ENCODE measurements at places on chromosomes 3 and 15. TPM values are rescaled to one million over a fixed set of nuclear protein-coding genes. Genes with fewer than 3 reads are reported as not detected.
A peak's percentile ranks its signal among the peaks of the same experiment; 100 is the strongest.

DNA sequence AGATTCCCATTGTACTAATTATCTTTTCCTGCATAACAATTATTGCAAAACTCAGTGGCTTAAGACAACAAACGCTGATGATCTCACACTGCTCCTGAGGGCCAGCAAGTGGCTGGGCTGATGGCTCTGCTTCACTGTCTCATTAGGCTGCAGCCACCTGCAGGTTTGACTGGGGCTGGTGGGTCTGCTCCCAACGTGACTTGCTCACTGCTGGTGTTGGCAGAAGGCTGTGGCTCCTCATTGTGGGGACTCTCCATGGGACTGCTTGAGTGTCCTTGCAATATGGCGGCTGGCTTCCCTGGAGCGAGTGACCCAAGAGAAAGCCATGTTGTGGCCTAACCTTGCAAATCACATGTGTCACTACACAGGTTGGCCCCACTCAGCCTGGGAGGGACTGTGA is 71.1 kb downstream of the PLXNA1 start:
- no peak overlapping the region for H3K27ac ChIP-seq
- H3K4me1 ChIP-seq, result no peaks in the 10 kb centered on the region
- H3K36me3 ChIP-seq, result no peaks in the 10 kb centered on the region
- DNase-seq, result no peak

DNA sequence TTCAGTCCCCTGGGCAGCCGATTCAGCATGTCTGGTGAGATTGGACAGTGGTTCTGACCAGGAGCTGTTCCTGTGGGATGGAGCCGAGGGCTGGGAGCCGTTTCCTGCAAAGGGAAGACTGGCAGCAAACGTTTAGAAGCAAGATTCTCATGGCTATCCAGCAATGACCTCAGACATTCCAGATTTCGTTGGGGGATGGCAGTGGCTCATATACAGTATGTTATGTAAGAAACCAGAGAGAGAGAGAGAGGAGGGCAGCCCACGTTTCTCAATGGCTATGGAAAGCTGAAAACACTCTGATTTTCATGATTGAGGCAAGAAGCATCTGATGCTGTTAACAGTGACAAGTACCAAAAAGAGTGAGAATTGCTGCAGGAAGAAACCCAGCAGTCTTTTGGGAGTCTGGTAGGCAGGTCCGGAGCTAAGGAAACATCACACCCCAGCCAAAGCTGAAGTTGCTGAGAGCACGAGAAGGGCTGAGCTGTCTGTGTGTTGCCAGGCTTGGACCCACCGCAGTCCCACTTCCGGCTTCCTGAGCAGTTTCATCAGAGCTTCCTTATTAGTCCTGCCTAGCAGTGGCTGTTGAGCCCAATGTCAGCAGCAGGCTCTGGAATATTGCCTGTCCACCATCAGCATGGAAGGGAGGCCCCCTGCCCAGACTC is 25.6 kb upstream of the VPS8 start:
- no peak overlapping the region for H3K4me3 ChIP-seq
- H3K36me3 ChIP-seq, result no peaks in the 10 kb centered on the region
- H3K27ac ChIP-seq, result no peak overlapping the region

- H3K4me1 ChIP-seq, result no peaks in the 10 kb centered on the region
- no peaks in the 10 kb centered on the region for H3K27me3 ChIP-seq
- H3K36me3 ChIP-seq, result no peaks in the 10 kb centered on the region
- H3K27ac ChIP-seq, result no peak overlapping the region
- H3K4me3 ChIP-seq, result no peak overlapping the region
These were observed 575.6 kb downstream of the GRM7 start for GRCh38 chr3:7436542-7436941.

- no peak for DNase-seq
- H3K4me3 ChIP-seq, result peak overlapping the region; percentile 86
- H3K36me3 ChIP-seq, result peaks cover 10% of the 10 kb centered on the region
- peaks cover 2% of the 10 kb centered on the region for H3K27me3 ChIP-seq
- peak overlapping the region; percentile 39 for H3K27ac ChIP-seq
These were observed 1.1 kb upstream of the NPHP3 start for GRCh38 chr3:132723024-132723950.

DNA sequence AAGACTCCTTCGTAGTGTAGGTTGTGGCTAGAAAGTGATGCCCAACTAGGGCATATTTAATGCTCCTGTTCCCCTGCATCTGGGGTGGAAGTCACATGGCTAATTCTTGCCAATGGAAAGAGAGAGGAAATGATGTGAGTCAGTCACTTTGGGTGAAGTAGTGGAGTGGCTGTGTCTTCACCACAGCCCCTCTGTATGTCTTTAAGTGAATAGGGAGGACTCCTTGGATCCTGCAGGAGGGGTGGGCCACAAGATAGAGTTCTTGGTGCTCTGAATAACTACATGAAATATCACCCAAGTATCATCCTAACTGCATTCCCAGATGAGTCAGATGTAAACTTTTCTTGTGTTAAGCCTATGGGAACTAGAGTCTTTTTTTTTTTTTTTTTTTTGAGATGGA is 17.8 kb upstream of the MB21D2 start:
- no peak for DNase-seq
- no peaks in the 10 kb centered on the region for H3K36me3 ChIP-seq
- peaks cover 11% of the 10 kb centered on the region for H3K4me1 ChIP-seq
- peaks cover 2% of the 10 kb centered on the region for H3K27me3 ChIP-seq
- no peak overlapping the region for H3K27ac ChIP-seq

DNA sequence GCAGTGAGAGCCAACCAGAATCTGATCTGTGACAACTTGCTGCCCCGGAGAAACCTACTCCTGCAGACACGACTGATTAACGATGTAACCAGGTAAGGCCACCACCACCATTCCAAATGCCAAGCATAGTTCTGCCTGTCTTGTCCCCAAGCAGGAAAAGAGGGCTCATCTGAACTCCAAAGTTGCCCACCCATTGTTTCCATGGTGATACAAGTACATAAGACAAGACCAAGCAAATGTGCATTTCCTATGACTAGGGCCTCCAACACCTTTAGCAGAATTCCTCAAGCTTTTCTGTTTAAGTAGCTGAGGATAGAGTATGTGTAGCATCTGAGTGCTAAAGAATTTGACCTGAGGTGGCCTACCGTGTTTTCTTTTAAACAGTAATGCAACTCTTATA is 290.7 kb downstream of the RYR3 start:
- no peaks in the 10 kb centered on the region for H3K4me1 ChIP-seq
- no peaks in the 10 kb centered on the region for H3K36me3 ChIP-seq
- DNase-seq, result no peak
- H3K27ac ChIP-seq, result no peak overlapping the region
- no peak overlapping the region for H3K4me3 ChIP-seq
- H3K27me3 ChIP-seq, result no peaks in the 10 kb centered on the region

DNA sequence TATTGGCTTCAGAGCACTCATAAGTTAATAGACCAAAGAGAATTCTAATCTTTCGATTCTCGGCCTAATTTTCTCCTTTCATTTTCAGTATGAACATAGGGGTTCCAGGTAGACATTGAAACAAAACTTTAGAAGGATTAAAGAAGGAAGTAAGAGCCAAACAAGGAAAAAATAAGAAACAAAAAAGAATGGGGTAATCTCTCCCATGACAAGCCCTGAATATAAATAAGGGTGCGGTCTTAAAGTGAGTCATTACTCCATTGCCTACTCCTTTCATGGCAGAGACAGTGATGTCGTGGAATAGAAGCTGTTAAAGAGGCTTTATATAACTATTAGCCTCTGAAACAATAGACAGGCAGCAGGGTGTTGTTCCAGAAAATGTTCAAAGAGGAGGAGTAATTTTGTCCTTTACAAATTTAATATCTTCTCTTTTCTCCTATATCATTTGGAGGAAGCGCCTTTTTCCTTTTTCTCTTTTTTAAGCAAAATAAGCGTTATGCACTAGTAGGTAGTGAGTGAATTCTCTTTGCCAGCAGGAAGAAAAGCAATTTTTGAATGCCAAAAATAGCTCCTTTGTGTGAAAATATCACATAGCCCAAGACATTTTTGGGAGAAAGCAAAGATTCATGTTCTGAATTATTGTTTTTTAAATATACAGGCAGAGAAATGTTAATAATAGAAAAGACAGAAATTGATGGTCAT is 607.9 kb upstream of the KCNMB2 start:
- no peak overlapping the region for H3K27ac ChIP-seq
- H3K4me3 ChIP-seq, result no peak overlapping the region
- H3K36me3 ChIP-seq, result no peaks in the 10 kb centered on the region
- H3K27me3 ChIP-seq, result no peaks in the 10 kb centered on the region
- H3K4me1 ChIP-seq, result no peaks in the 10 kb centered on the region

DNA sequence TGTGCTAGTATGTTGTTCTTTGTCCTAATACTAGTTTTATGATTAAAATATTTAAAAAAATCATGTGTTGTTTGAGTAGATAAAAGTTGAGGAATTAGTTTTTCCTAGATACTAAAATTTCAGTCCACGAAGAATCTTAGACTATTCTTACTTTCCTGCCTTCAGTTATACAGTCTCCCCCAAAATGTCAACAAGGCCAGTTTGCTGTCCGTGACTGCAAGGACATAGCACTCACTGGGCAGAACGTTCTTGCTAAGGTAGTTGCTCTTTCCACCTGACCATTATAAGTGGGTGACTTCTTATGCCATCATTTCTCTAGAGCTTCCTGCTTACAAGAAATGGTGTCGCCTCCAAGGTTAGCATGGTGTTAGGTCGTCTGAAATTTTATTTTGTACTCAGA is 32.8 kb downstream of the KAT2B start:
- peaks cover 33% of the 10 kb centered on the region for H3K36me3 ChIP-seq
- no peak for DNase-seq
- H3K27me3 ChIP-seq, result no peaks in the 10 kb centered on the region

- DNase-seq, result no peak
- H3K27me3 ChIP-seq, result peaks cover 20% of the 10 kb centered on the region
- no peak overlapping the region for H3K27ac ChIP-seq
- H3K4me3 ChIP-seq, result no peak overlapping the region
- H3K36me3 ChIP-seq, result no peaks in the 10 kb centered on the region
- no peaks in the 10 kb centered on the region for H3K4me1 ChIP-seq
These were observed 15.8 kb upstream of the ABHD17C start for GRCh38 chr15:80679167-80679803.

- peaks cover 58% of the 10 kb centered on the region for H3K36me3 ChIP-seq
- H3K27me3 ChIP-seq, result no peaks in the 10 kb centered on the region
- H3K4me3 ChIP-seq, result peak overlapping the region; percentile 82
- peaks cover 91% of the 10 kb centered on the region for H3K4me1 ChIP-seq
These were observed 20.7 kb downstream of the KLF13 start for GRCh38 chr15:31347067-31347975.

The TSC22D2 gene
- 21.3 TPM for total RNA-seq

The CSTA gene
- total RNA-seq, result not detected

The STXBP5L gene
- not detected for total RNA-seq

The SNURF gene
- total RNA-seq, result 8.8 TPM
